Amygdala (tissue), 56 donors: ENCODE measurements at places on chromosomes 4 and X.

DNA sequence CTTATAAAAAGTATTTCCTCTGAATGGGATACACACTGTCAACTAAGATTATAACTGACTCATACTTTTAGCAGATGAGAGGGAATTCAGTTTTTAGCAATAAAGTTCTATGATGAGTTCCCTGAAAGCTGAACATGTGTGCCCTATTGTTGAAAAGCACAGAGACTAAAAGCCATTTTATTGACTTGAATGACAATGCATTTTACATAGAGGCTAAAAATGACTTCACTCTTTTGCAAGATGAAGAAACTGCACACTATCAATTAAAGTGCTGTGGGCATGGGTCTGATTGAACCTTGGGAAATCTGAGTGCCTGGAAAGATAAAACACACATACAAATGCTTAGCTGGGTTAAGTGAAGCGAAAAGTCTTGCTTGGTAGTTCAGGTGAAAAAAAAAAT is 633.4 kb downstream of the PDHA2 start:
- no peak for DNase-seq

GRCh38 chrX:47148946-47149345 is 3.9 kb downstream of the RBM10 start:
- DNase-seq, result no peak

DNA sequence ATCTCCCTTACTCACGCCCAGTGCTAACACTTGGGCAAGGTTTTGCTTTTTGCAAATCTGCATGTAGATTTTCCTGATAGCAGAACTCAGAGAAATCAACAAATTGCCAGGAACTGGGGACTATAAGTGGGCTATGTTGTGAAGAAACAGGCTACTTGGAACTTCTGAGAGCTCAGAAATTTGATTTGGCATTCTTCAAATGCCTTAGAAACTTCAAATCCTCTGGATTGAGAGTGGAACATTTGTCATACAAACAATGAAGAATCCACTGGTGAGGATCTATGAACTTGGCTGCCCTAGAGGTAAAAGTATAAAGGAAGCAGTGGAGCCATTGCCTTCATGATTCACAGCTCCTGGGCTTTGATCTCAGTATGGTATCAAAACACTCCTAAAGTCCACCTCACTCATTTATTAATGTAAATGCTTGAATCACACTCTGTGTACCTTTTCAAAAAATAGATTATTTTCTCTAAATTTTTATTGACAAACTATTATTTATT is 126.0 kb downstream of the GLRA3 start:
- no peak for DNase-seq

DNA sequence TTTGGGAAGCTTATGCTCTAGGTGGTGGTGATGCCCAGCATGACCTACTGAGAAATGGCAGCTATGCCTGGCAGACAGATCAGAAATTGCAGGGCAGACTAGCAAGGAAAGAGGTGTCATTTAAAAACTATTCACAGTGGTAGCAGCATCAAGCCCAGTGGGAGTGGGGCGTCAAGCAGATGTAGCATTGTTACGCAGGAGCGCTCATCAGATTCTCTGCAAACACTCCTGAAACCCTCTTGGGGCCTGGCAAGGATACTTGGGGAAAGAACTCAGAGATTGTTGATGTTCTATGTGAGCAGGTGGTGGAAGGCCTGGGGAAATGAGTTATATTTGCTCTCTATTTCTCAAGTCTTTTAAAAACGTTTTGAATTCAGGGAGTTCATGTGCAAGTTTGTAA is 437.6 kb downstream of the RAPGEF2 start:
- DNase-seq, result no peak

GRCh38 chr4:185809533-185810071 is 2.4 kb downstream of the SORBS2 start:
- no peak for DNase-seq

DNA sequence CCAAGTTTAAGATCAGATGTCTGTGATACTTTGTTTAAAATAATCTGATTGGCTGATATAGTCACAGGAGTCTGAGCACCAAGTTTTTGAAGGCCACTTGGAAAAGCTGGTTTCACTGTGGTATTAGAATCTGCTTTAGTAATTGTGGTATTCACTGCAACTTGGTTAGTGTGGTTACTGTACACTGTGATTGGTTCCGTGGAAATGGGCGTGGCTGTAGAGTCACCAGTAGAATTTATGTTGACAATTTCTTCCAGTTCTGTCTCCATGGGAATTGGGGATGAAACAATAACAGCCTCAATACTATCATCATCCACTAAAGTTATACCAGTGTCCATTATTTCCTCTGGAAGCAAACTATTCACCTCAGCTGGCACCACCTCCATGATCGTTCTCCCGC is 26.2 kb downstream of the LIN54 start:
- no peak for DNase-seq

DNA sequence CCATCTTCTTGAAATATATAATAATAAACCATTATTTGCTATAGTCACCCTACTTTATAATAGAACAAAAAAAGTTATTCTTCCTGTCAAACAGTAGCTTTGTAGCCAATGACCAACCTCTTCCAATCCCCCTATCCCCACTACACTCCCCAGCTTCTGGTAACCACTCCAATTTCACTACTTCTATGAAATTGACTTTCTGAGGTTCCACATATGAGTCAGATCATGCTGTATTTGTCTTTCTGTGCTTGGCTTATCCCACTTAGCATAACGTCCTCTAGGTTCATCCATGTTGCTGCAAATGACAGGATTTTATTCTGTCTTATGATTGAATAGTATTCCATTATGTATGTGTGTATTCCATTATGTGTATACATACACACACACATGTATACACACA is 809.7 kb upstream of the NDST4 start:
- DNase-seq, result no peak

- no peak for DNase-seq
Observed at GRCh38 chrX:44319550-44319949, 23.9 kb downstream of the EFHC2 start.

DNA sequence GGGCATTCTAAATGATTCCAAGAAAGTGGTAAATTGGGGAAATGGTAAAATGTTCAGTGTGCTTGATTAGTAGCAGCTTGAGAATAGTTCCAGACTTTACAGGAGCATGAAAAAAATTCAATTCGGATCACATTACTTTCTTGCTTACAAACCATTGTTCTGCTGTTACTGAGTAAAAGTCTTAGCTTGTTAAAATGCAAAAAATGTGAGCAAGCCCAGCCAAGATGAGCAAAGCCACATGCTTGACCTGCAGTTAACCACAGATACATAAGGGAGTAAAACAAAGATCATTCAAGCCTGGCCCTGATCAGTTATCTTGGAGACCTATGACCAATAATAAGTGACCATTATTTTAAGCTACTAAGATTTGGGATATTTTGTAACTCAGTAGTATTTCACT is 562.9 kb upstream of the MAGEB2 start:
- DNase-seq, result no peak

DNA sequence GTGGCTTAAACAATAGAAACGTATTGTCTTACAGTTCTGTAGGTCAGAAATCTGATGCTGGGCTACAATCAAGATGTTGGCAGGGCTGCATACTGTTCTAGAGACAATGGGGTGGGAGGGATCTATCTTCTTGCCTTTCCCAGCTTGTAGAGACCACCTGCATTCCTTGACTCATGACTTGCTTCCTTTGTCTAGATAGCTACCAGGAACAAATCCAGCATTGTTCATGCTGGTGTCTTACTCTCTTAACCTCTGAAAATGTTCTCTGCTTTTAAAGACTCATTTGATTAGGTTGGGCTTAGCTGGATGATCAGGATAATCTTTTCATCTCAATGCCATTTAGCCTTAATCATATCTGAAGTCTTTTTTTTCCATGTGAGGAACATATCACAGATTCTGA is 169.0 kb downstream of the ZNF330 start:
- DNase-seq, result no peak

- no peak for DNase-seq
Observed at GRCh38 chr4:184941671-184942418, 76.4 kb upstream of the HELT start.

DNA sequence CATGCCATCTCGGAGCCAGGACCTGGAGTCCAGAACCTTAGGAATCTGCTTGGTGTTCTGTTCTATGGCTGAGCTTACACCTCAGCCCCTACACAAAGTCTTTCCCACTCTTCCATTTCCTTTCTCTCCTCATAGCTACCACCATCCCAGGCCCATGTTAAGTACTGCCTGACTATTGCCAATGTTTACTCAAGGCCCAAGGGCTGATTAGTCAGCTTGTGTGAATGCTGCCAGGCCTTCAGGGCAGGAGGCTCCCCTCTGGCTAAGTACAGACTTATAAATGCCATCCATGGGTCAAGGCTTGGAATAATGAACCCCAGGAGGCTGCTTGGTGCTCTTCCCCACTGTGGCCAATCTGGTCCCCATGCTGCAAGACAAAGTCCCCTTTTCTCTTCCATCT is 411.6 kb upstream of the MAGEB18 start:
- no peak for DNase-seq

GRCh38 chr4:93764639-93765246 is 63.8 kb upstream of the ATOH1 start:
- DNase-seq, result no peak

- DNase-seq, result no peak
Observed at GRCh38 chr4:27966664-27967063, 1106.0 kb downstream of the STIM2 start.

DNA sequence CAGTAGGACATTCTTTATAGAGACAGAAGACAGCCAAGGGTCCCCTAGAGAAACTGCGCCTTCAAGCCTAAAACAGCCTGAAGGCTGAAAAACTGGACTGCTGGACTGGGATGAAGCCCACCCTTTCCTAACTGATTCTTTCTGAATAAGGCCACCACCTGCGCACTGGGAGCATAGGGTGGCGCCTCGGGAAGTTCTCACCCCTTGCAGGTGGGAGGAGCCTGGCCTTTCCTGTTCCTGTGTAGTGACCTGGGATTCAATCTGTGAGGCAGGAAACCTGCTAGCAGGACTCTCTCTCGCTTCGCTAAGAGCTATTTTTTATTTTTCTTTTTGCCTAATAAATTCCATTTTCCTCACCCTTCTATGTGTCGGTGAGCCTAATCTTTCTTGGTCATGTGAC is 61.8 kb upstream of the KLHL13 start:
- no peak for DNase-seq

DNA sequence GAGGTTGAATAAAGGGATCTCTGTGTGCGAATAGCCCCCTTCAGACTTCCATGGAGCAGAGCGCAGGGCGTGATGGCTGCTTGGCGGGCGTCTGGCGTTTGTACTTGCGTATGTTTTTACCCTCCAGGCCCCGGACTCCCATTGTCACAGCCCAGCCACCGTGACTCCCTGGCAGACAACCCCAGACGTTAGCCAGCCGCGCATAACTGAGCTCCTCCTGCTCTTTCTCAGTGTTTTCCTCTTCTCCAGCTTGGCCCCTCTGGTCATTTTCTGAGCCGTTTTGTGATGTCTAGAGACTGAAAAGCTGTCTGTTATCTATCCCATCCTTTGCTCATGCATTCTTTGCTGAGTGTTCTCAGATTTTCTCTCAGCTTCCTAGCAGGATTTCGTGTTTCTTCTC is 54.3 kb downstream of the IGFBP7 start:
- DNase-seq, result no peak

DNA sequence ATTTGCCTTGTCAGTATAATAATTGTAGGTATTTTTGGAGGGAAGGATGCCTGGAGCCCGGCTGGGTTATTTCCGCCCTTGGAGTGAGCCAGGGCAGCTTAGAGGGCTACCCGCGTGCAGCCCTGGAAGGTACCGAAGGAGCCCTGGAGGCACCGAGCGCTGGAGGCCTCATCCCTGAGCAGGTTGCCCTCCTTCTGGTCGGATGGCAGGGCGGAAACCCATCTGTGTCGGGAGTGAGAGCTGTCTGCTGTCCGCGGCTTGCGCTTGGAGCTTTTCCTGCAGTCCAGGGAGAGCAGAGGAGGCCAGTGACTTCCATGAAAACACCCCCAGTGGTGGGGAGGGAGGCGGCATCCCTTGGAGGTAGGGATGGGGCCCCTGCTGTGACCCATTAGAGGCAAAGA is 122.1 kb downstream of the TBL1X start:
- no peak for DNase-seq

GRCh38 chr4:147854154-147854553 is 122.3 kb downstream of the ARHGAP10 start:
- no peak for DNase-seq

- DNase-seq, result no peak
Observed at GRCh38 chr4:153651587-153651986, 32.5 kb upstream of the TLR2 start.

- DNase-seq, result no peak
Observed at GRCh38 chr4:177480795-177481194, 38.6 kb upstream of the AGA start.

DNA sequence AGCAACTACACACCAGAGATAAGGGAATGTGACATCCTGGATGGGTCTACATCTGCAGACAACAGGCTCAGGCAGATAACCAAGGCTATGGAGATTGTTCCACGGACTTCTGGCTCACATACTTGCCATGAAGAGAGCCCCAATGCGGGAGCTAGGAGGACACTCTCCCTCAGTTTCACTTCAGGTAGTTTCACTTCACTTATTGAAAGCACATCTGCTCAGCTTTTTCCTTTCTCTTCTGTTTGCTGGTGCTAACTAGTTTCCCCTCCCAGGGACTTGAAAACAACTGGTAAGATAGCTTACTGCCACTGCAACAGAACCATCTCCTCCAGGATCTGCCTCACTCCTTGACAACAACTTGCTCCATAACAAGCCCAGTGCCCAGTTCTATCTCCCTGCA is 1.4 kb upstream of the CT47C1 start:
- no peak for DNase-seq
